Activated naive CD4-positive, alpha-beta T cell treated with Interleukin-2 at 50 U/mL for 16 hours (primary cell): ENCODE measurements at places on chromosomes 16 and 17.

GRCh38 chr17:7107012-7107754, 7.4 kb downstream of the ASGR2 start:
- no peak for DNase-seq

- no peak for DNase-seq
Observed at GRCh38 chr16:23651943-23652468, 10.7 kb downstream of the DCTN5 start.

DNA sequence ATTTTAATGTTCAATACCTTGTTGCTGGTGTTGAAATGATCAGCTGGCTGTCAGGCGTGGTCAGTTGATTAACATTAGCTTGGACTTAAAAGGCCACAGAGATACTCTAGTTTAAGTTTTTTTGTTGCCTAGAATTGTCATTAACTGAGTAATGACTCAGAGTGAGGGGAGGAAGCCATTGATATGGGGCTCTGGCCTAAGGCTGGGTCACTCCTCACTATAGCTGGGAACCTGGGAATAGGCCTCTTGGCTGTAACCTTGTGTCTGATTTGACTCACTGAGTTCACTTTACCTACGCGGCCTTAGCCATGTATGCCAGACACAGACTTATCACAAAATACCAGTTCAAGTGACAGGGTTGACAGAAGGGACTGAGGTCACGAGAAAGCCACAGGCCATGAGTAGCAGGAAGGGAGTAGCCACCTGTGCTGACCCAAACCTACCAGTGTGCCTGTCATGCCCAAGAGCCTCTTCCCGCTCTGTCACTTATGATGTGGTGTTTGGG, 37.9 kb upstream of the ADCY7 start:
- no peak for DNase-seq

DNA sequence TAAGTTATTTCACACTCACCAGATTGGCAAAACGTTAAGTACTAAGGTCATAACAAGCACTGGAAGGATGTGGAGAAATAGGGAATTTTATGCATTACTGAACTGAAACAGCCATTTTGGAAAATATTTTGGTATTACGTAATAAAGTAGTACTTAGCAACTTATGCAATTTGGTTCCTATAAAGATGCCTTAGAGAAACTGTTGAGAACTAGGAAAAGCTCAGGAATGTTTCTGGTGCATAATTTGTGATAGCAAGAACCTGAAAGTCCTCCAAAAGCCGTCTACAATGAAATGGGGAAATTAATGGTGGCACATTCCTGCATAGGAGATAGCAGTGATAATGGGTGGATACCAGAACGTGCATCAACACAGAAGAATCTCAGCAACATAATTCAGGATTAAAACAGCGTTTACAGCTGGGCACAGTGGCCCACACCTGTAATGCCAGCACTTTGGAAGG, 472.5 kb downstream of the WWOX start:
- no peak for DNase-seq

- DNase-seq = no peak
Observed at GRCh38 chr17:82802075-82802780, 37.6 kb downstream of the ZNF750 start.

DNA sequence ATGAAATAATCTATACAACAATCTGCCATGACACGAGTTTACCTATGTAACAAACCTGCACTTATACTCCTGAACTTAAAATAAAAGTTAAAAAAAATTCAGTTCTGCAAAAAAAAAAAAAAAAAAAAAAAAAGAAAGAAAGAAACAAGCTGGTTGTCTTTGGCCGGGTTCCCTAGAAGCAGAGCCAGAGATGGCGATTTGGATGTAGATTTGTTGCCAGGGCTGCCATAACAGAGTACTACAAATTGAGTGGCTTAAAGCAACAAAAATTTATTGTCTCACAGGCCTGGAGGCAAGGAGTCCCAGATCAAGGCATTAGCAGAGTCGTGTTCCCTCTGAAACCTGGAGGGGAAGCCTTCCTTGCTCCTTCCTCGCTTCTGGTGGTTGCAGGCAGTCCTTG, 20.4 kb downstream of the SYT17 start:
- DNase-seq = no peak

DNA sequence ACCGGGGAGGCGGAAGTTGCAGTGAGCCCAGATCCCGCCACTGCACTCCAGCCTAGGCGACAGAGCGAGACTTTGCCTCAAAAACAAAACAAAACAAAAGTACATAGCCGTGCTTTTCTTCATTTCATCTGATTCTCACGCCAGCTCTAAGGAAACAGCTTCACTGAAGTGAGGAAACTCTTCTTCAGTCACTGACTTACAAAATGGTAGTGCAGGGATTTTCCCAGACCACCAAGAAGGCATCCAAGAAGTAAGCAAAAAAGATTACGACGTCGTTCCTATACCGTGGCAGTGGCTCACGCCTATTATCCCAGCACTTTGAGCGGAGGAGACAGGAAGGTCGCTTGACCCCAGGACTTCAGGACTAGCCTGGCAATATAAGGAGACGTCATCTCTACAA, 40.4 kb upstream of the SLFN13 start:
- DNase-seq = no peak

DNA sequence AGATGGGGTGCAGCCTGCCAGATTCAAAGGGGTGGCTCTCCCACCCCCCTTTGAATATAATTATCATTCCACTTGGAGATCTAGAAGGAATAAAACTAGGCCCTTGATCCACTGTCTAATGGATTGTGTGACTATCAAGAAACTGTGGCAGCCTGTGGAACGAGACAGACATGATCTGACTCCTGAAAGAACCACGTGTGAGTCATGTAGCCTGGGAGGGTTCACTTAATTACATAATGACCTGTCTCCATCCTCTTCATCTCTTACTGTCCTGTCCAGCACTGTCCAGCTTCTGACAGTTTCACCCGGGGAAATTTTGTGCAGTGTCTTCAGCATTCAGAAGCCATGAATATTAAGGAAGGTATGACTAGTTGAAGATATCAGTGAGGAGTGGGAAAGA, 43.3 kb upstream of the CDH13 start:
- no peak for DNase-seq

DNA sequence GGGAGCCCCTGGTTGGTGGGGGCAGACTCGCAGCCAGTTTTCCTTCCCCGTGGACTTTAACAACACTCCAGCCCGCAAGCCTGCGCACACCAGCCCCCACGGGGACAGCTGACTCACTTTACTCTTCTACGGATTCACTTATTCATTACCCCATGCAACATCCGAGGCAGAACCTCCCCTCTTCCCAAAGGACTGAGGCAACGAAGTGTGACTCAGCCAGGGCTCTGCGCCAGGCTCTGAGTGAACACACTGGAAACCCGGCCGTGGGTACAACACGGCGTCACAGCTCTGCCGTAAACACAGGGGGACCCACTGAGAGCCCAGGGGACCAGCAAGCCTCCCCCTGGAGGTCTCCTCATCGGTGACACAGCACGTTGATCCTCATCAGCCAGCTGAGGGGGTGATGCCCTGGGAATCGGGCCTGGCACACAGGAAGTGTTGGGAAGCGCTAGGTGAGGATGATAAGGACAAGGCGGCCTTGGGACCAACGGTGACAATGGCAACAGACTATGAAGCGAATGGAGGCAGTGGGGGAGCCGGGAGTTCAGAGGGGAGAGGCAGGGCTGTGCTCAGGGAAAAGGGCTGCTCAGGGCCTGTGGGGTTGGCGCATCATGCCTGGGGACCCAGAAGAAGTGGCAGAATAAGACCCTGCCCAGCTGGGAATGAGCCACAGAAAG, 14.6 kb downstream of the COTL1 start:
- peak; percentile 63 for DNase-seq

DNA sequence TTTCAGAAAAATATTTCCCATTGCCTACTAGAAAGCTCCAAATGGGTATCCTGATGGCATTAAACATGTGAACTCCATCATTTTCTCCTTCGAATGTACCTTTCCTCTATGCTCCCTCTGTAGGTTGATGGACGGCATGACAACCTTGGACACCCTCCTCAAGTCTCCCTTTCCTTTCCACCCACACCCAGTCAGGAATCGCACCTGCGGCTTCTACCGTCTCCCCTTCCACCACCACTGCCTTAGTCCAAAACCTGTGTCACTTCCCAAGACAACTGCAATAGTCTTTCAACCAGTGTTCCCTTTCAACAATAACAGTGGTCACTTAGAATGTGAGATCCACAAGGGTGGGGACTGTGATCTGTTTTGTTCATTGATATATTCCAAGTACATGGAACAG, 233.1 kb upstream of the AXIN2 start:
- no peak for DNase-seq

GRCh38 chr16:54236773-54237172, 49.8 kb downstream of the IRX3 start:
- no peak for DNase-seq

GRCh38 chr17:2797226-2797625, 988 bp downstream of the RAP1GAP2 start:
- no peak for DNase-seq

GRCh38 chr17:63338272-63338671, 107.8 kb downstream of the CYB561 start:
- no peak for DNase-seq

DNA sequence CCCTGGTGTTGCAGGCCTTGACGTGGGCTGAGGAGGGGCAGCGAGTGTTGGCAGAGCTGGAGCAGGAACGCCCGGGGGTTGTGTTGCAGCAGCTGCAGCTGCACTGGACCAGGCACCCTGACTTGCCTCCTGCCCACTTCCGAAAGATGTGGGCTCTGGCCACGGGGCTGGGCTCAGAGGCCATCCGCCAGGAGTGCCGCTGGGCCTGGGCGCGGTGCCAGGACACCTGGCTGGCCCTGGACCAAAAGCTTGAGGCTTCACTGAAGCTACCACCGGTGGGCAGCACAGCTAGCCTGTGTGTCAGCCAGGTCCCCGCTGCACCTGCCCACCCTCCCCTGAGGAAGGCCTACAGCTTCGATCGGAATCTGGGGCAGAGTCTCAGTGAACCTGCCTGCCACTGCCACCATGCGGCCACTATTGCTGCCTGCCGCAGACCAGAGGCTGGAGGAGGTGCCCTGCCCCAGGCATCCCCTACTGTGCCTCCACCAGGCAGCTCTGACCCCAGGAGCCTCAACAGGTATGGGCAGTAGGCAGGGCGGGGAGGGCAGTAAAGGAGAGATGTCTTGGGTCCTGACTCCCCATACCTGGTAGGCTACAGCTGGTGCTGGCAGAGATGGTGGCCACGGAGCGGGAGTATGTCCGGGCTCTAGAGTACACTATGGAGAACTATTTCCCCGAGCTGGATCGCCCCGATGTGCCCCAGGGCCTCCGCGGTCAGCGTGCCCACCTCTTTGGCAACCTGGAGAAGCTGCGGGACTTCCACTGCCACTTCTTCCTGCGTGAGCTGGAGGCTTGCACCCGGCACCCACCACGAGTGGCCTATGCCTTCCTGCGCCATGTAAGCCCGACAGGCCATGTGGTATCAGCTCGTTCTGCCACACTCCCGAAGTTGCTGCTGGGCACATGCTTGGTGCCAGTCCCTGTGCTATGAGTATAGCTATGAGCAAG, 5.6 kb downstream of the PLEKHG4 start:
- no peak for DNase-seq

DNA sequence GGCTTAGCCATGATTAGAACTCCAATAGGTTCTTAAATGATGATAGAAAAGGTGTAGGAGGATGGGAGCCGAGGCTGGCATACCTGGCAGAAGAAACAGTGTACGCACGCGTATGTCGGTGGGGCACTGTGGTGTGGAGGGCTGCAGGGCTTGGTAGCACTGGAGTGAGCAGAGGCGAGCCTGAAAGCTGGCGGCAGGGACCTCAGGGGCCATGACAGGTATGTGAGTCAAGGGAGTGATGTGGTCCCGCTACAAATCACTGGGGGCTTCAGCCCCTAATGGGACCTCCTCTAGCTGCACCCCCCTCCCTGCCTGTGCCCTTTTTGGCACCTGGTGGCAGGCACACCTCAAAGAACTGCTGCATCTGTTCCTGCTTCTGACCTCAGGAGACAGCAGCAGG, 67.3 kb downstream of the RAI1 start:
- no peak for DNase-seq

DNA sequence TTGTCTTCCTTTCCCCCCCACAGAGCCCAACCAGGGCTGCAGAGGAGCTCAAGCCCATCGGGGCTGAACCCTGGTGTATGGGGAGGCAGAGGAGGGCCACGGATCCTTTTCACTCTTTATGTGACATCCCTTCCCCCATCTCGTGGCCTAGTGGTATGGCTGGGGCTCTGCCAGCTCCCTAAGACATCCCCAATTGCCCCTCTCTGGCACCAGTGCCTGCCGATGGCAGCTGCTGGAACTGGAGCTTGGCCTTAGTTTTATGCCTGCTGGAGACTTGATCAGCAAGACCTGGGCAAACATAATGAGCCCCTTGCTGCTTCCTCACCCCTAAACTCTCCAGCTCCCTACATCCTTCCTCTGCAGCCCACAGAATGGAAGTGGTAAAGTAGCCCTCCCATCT, 8.0 kb upstream of the TOP2A start:
- DNase-seq = no peak

GRCh38 chr16:53629151-53629550, 74.5 kb downstream of the RPGRIP1L start:
- DNase-seq = no peak

DNA sequence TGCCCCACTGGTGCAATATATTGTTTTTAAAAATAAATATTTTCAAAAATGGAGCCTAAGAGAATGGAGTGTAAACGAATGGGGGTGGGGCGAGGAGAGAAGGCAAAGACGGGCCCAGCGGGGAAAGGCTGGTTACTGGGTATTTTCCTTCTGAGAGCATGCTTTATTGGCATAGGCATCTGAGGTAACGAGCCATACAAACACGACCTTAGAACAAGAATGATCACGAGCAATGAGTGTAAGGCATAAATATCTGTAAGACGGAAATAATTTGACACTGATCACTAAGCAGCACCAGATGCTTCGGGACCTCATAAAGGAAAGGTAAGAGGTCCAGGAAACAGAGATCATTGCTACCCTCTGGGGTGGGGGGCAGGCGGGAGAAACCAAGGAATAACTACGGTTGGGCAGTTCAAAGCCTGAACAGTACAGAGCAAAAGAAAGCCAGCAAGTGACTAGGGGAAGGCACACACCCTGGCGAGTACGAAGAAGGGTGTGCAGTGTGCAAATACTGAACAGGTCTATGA, 959 bp downstream of the SSH2 start:
- no peak for DNase-seq

- DNase-seq = no peak
Observed at GRCh38 chr16:73599351-73599750, 551.4 kb upstream of the ZFHX3 start.

- DNase-seq = no peak
Observed at GRCh38 chr17:17736205-17737183, 55.2 kb downstream of the RAI1 start.
